ENCODE measurements at places on chromosomes 4 and X. TPM values are rescaled to one million over a fixed set of nuclear protein-coding genes. Genes with fewer than 3 reads are reported as not detected.

Gene MID2
- total RNA-seq: 15.7 TPM

Gene SSX4B
- total RNA-seq: not detected

Gene HSD17B10
- 47.1 TPM for total RNA-seq

Gene GYPB
- not detected for total RNA-seq

Gene FRMPD3
- not detected for total RNA-seq

DNA sequence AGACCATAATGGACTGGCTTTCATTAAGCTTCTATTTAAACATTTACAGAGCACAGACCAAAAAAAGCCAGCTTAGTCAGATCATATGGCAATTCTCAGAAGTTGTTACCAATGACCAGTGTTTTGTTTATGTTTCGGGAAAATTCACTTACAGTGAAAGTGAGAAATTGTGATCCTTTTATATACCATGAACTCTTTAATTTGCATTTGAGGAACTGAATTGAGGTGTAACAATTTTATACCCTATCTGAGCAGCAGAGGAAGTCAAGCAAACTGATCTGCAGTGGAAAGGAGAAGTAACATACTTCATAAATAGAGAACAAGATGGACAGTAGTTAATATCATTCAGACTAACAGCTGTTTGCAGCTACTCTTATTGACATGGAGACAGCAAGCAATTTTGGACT, 97.1 kb downstream of the TMA16 start:
- DNase-seq: no peak

DNA sequence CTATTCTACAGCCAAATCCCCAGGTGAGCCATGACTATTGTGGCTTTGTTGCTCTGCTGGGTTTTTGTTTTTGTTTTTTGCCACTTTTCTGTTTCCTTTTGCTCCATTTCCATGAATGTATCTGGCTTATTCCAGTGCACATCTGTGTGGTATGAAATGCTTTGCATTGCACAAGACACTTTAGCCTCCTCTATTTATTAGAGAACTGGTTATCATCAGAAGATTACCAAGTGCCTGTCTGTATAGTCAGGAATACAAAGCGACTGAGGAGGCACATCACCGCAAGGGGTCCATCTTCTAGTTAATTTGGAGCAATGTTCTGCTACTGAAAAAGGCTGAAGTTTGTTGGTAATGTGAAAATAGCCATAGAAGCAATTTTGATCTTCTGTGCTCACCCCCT, 120.8 kb downstream of the DCLK2 start:
- DNase-seq: no peak

DNA sequence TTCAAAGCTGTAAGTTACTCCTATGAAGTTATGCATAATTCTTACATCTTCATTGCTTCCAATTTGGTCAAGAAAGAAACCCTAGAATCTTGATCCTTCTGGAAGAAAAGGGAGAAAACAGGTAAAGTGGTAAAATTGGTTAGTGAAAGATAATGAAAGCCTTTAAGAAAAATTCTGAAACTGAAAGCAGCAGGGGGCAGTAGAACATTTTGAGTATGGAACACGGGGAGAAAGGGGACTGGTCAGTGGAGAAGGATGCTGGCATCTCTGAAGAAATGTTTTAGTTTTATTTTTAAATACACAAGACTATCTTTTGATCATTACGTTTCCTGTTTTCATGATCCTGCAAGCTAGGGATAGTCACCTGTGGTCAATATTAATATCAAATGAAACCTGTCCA, 54.3 kb downstream of the SLIT2 start:
- no peak for DNase-seq

DNA sequence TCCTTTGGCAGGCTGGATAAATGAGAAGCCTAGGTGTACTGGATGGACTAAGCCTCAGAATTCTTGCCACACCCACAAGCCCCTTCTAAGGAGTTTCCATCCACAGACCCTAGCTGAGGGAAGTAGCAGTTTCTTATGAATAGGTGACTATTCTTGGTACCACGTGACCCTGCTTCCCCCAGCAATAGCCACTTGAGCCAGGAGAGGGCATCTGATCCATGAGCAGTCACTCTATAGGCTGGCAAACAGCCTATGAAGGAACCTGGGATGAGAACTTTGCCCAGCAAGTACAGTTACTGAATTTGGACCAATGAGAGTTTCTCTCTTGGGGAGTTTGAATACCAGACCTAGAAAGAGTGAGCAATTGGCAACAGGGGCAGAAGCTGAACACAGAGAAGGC, 84.0 kb downstream of the RTL9 start:
- DNase-seq: no peak

DNA sequence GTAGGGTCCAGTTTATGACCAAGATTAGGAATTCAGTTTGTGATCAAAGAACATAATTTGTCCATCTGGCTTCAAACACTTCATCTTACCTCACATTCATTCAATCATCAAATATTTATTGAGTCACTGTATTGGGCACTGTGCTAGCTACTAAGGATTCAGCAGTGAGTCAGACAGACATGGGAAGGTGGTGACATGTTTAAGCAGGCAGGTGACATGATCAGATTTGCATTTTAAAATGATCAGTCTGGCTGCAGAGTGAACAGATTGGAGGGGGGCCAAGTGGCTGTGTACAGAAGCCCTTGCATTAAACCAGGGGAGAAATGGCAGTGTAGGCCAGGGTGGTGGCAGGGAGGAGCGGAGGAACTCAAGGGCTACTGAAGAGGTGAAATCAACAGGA, 25.1 kb upstream of the APLN start:
- DNase-seq: no peak

DNA sequence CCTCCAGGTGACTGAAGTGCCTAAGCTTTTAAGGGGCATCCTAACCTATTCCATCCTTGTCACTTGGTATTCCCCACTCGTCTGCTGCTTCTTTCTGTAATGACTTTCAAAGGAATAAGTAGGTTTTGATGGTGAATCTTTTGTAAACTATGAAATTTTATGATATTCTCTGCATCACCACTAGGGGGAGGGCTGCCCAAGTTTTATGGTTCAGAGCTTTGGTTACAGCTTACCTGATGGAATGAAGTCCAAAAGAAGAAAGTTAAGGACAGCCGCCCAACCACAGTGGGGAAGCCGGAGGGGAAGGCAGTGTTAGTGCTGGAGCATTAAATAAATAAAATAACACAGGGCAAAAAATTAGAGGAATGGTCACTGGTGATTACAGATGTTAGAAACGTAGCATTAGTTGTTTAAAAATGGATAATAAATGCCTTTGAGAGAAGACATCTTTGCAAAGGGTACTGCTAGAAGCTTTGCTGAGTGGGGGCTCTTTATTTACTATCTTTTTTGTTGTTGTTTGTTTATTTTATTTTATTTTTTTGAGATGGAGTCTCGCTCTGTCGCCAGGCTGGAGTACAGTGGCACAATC, 204.9 kb downstream of the GBA3 start:
- DNase-seq: no peak

DNA sequence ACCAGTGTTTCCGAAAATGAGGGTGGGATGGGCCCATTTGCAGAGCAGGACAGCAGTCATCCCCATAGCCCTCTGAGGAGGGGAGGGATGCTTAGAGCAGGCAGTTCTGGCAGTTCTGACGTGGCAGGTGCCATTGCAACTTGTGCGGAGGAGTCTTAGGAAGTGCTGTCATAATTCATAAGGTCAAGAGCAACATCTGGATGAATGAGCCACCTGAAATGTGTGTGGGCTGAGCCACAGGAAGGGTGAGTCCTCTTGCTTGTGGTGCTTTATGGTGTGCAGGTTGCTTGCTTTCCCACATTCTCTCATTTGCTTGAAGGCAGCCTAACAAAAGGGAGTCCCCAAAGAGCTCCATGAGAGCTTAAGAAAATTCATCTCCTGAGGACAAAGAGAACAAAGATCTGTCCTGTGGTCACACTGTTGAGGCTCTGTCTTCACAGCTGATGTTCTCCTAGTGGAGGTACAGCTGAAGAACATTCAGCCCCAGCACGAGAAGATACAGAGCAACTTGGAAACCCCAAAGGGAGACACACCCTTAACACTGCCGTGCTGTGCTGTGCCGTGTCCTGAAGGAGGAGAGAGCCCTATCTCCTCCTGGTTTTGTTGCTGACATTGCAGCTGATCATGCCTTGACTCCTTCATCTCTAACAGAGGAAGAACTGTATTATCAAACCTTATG, 60.3 kb downstream of the DLG3 start:
- no peak for DNase-seq

GRCh38 chrX:40543661-40544328, 37.0 kb upstream of the ATP6AP2 start:
- peak; percentile 45 for DNase-seq

- no peak for DNase-seq
These were observed 14.7 kb downstream of the GRPR start for GRCh38 chrX:16138108-16138427.

- no peak for DNase-seq
These were observed 45.0 kb upstream of the LEF1 start for GRCh38 chr4:108213723-108214122.

DNA sequence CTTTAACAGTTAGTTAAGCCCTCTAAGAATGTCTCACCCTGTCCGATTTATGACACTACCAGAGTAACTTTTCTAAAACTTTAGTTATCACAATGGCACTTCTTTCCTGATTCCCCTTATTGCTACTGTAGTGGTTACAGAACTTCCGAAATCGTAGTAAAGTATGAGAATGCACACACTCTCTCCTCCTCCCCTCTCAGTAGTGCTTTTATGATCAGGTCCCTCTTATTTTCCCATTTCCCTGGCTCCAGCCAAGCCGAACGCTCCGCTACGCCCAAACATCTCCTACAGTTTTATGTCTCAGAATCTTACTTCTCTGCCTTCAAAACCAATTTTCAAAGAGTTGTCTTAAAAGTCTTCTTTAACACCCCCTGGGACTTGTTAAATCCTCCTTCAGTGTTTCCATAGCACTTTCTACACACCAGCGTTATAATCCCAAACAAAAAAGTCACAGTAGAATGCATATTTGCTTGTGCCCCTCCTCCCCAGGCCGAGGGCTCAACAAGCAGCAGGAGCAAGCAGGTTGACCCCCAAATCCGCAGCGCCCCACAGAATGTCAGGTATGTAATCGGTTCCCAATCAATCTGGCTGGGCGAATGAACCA, 671 bp downstream of the HPF1 start:
- DNase-seq: no peak

DNA sequence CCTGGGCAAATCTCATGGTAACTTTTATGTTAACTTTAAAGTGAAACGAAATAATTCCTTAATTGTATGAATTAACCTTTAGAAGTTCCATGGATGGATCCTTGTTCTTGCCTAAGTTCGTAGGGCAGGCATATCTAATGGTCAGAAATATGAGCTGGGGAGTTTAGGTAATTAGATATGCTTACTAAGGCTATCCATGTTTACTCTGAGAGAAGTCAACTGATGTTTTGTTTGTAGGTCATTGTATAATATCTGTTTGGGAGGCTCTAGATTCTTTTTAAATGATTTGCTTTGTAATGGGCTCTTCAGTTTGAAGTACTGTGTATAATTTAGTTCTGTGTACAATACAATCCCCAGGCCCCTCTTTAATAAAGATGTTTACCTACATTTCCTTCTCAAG, 117.0 kb downstream of the DCK start:
- DNase-seq: no peak

DNA sequence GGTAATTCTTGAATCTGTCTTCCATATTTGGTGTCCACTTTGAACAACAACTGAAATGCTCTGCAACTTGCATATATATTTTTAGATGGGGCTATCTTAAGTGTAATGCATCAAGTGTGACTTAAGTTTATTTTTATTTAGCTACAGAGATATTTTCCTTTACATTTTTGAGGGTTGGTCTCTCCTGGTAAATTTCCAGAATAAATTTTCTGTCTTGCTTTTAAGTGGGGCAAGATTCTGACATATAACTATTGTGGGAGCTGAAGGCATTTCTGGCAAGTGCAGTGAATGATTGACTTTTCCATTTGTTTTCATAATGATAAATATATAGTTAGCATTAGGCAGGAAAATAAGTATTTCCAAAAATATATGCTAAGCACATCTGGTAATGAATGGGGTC, 18.8 kb downstream of the UNC5C start:
- DNase-seq: no peak

DNA sequence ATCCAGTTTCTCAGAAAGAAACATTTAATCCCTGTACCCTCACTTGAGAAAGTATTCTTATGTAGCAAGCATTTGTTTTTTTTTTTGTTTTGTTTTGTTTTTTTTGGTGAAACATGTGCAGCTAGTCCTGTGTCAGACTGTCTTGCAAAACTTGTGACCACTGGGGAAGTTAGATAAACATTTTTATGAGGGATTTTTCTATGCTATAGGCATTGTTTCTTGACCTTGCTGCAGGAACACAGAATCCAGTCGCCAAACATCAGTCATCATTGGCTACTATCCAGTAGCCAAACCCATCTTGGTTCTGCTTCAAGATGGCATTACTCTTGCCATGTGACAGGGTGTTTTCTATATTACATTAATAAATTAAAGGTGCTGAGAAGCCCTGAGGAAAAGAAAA, 7.7 kb upstream of the MAPK10 start:
- DNase-seq: no peak

DNA sequence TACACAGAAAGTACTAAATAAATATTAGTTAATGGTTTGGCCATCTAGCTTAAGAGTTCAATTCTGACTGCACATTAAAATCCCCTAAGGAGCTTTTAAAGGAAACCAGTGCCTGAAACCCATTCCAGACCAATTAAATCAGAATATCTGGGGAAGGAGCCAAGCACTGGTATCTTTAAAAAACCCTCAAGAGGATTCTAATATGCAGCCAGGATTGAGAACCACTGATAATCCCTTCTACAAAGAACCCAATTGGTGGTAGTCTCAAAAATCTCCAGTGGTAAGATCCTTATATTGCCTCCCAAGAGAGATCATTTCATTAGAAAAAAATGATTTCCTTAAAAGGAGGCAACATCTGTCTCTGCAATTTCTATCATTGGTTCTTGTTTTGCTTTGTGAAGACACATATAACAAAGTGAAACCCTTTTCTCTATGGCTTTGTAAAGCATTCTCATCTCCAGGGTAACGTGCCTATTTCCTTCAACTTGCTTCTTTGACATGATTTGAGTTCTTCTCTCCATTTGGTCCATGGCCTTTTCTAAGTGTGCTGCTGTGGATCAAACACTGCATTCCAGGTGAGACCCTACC, 3.5 kb downstream of the GPR34 start:
- DNase-seq: no peak

GRCh38 chr4:129603241-129603931, 507.4 kb downstream of the C4orf33 start:
- DNase-seq: no peak

DNA sequence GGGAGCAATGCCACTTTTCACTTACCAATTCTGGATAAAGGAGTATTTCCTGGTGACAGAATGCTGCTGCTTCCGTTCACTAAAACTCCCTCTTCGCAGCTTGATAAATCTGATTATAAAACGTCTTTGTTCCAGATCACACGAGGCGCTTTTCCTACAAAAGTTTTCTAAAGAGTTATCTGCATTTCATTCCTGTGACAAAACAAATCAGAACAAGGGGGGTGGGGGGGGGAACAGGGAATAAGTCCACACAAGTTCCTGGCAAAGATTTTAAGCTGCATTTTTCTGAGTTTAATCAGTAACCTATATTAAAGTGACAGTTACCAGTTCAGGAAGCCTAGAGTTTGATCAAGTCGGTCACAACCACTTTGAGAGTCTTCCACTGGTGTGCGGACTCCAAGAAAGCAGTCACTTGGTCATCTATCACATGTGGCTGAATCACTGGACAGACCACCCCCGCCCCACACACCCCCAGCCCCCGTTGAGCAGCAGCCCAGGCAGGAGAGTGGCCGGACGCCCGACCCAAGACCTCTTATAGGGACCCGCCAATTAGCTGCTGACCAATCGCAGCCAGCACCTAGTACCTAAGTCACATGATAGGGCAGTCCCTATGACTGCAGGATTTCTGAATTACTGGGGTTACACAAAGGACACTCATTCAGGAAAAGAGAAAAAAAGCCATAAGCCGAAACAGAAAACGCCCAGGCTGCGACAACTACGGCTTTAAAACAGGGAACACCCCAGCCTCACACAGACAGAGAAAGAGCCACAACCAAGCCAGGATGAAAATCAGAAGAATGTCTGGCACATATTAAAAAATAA, 569.3 kb upstream of the DIPK2B start:
- no peak for DNase-seq

Measured in naive thymus-derived CD4-positive, alpha-beta T cell (primary cell).